Small intestine (tissue), 16 donors: ENCODE measurements at places on chromosomes 16 and 17.

DNA sequence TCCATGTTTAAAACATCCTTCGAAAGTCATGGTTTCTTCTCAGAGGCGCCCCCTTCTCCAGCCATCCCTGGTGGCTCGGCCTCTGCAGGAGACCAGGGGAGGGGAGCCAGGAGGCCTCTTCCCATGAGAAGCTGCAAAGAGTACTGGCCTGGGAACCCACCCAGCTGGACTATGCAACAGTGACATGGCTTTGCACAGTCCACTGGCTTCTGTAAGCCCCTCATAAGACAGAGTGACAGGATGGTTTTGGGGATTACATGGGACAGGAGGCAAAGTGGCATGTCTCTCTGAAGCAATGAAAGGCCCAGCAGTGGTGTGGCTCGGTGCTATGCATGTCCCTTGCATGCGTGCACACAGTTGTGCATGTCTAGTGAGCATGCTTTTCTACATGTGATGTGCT lies 99.5 kb downstream of the C16orf78 start:
- no peak for DNase-seq

GRCh38 chr17:82350182-82351030 lies 8.6 kb upstream of the TEX19 start:
- no peak for DNase-seq

DNA sequence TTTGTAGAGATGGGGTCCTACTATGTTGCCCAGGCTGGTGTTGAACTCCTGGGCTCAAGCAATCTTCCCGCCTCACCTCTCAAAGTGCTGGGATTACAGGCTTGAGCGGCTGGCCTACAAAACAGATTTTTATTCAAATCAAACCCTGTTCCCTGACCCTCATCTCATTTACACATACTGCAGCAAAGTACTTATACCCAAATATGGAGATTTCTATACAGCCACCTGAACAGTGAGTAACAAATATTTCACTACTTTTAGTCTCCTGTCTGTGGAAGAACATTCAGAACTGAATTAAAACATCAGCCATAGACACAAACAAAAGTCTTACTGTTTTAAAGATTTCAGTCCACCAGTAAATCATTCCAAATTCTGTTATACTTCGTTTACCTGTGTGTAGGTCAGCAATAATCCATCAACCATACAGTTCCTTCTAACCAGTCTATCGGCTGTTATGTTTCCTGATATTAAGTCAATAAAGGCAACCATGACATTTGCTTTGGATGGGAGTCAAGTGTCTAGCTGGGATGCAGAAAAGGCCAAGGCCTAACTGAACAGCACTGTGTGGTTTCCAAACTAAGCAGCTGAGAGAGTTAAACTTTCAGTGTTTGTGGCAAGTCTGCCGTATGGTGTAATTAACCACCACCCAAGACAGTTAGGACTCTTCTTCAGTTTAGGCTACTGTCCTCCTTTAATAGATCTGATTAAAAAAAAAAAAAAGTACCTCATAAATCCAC lies 22.3 kb downstream of the ERN1 start:
- no peak for DNase-seq

- no peak for DNase-seq
Measured at GRCh38 chr16:14070555-14070876, 603 bp upstream of the MRTFB start.

GRCh38 chr17:55969562-55970324 lies 183.5 kb upstream of the ANKFN1 start:
- DNase-seq = no peak

DNA sequence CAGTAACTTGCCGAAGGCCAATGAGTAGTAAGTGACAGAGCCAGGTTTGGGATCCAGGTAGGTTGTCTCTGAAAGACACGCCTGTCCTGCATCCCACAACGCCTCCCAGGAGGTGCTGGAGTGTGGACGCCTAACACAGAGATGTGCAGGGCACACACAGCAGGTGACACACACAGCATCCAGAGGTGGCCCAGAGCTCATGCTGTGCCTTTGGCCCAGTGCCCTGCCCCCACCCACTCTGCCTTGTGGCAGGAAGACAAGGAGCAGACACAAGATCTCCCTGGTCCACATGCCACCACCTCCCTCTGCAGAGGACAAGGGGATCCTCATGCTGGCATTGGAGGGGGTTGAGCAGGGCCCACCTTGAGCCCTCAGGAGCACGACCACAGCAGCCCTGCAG lies 14.7 kb upstream of the STH start:
- DNase-seq = no peak

DNA sequence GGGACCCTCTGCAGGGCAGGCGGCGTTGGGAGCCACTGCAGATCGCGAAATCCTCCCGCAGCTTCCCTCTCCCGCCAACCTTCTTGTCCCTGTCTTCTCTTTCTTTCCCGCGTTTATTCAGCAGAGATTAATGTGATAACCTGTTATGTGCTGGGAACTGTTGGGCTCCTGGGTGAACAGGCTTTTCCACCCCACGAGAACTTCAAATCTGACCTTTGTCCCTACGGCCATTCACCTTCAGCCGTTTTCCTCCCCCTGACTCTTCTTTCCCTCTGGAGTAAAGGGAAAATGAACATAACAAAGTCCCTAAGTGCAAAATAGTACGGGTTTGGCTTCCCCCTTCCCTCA lies 15.2 kb upstream of the KPNA2 start:
- DNase-seq = peak; percentile 74

DNA sequence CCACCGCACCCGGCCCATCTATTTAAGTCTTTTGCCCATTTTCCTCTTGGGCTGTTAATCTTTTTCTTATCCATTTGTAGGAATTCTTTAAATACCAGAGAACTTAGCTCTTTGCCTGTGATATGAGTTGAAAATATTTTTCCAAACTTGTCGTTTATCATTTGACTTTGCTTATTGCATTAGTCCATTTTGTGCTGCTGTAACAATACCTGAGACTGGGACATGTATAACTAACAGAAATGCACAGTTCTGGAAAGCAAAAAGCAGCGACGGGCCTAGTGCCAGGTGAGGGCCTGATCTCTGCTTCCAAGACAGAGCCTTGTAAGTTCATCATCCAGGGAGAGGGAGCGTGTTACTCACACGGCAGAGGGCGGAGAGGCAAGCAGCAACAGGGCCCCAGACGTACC lies 25.6 kb upstream of the BHLHA9 start:
- no peak for DNase-seq

DNA sequence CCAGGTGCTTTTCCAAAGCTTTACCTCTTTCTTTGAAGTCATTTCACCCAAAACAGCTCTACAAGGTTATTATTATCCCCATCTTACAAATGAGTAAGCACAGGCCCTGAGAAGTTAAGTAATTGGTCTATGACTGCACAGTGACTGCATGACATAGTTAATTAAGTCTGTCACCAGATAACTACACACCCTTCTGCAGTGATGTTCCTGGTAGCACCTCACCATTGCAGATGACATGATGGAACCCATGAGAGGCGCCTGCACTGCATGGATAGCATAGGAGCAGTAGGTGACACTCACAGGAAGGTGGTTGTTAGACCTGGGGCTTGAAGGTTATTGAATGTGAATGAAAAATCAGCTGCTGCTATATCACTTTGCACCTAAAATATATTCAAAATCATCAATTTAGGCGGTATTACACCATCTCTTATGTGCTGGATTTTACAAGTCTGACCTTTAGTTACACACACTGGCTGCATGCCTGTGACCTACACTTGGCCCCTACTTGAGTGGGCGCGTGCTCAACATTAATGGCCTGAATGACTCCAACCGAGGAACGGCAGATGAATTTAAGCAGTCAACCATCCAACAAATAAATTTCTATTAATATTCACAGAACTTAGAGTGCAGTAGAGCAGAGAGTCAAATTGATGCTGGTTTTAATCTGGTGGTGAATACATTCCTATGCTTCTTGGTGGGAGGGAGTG lies 239.6 kb downstream of the CDH11 start:
- DNase-seq = no peak

DNA sequence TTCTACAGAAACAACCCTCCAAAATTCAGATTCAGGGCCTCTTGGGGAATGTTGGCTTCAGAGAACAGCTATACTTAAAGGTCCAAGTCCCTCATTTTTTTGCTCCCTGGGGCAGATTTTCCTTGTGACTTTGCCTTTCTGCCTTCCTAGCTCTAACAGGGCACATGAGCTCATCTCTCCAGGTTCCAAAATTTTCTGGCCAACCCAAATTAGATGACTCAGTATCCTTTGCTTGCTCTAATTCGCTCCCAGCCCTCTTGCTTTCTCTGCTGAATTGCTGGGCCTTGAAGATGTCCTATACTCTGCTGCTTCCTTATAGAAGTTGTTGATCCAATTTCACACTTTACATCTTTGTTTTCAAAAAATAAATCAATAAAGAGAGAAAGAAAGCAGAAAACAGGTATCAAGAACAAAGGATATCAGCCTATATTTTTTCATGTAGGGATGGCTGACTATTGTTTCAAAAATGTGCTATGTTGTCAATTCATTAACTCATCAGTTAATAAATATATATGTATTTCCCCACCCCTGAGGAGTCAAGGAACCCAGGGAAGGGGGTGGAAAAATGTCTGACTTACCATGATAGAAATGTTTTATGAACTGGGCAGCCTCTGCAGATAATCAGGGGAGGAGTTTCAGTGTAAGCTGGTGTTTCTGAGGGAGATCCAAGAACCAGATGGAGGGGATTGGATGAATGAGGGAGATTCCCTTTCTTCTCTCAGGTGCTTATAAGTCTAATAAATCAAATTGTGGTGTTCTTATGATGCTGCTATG lies 1.0 kb upstream of the KRTAP4-2 start:
- DNase-seq = no peak

DNA sequence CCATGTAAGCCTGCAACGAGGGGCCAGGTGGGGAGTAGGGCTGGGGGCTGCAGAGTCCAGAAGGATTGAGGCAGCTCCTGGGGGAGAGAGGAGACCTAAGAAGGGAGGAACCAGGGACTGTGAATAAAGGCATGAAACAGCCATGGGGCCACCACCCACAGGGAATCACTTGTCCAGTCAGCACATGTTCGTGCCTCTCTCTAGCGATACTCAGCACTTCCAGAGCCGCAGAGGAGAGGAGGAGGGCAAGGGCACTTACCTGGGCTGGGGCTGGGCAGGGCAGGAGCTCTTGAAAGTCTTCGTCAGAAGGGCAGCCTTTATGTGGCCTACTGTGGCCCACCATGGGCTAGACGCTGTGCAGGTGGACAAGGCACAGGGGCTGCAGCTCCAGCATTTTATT lies 24.2 kb downstream of the CACNA1G start:
- no peak for DNase-seq

DNA sequence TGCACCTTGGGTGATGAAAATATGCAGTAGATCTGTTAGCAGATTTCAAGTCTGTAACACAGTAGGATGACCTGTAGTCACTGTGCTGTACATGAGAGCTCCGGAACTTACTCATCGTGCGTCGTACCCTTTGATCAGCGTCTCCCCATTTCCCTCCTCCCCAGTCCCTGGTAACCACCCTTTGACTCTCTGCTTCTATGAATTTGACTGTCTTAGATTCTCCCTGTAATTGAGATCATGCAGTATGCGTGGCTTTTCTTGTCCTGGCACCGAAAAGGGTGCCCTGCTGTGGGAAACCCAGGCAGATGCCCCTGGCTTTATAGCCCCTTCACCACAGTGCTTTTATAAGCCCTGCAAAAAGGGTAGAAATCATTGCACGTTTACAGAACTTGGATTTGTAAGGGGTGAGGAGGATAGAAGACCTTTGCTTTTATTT lies 20.5 kb downstream of the CLEC16A start:
- DNase-seq = no peak

- DNase-seq = peak; percentile 7
Measured at GRCh38 chr16:62041401-62041800, 5.2 kb upstream of the CDH8 start.

DNA sequence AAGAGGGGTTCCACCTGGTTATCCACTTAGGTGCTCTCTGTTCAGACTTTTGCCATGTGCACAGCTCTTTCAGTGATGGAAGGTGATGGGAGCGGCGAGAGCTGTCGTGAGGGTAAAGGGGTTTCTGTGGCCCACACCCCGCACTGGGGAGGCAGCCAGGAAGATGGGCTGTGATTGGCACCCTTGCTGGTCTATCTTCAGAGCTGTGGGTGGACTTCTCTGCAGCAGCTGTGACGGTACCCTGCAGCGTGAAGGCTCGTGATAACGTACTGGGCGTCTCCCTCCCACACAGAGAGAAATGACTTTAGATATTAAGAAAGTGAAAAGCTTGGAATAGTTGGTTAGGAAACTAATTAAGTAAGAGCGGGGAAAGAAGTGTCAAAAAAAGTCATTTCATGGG lies 45.8 kb downstream of the MPRIP start:
- DNase-seq = no peak

- no peak for DNase-seq
Measured at GRCh38 chr17:3039736-3040135, 23.7 kb downstream of the OR1D5 start.

DNA sequence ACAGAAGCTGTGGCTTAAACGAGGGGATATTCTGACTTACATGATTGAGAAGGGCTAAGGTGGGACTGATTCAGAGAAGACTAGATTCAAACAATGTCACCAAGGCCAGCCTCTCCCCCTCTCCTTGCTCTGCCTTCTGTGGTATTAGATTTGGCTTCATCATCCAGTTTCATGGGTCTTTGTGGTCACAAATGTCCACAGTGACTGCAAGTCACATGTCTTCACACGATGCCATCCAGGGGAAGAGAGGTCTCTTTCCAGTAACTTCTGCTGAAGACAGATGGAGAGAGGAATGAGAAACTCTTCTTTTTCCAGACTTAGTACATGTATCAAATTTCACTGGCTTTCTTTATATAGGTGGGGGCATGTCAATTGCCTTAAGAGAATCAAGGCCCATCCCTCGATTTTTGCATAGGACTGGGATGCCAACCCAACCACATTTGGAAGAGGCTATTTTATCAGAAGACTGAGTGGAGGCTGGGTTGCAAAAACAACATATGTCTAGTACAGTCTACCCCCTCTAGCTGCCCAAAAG lies 57.3 kb upstream of the HNF1B start:
- no peak for DNase-seq

GRCh38 chr16:89828199-89828869 lies at the start of gene SPIRE2:
SPIRE2 (plus strand) TSS chr16:89828475; CDS start chr16:89828551, 76 bp downstream.
- DNase-seq = peak; percentile 72

DNA sequence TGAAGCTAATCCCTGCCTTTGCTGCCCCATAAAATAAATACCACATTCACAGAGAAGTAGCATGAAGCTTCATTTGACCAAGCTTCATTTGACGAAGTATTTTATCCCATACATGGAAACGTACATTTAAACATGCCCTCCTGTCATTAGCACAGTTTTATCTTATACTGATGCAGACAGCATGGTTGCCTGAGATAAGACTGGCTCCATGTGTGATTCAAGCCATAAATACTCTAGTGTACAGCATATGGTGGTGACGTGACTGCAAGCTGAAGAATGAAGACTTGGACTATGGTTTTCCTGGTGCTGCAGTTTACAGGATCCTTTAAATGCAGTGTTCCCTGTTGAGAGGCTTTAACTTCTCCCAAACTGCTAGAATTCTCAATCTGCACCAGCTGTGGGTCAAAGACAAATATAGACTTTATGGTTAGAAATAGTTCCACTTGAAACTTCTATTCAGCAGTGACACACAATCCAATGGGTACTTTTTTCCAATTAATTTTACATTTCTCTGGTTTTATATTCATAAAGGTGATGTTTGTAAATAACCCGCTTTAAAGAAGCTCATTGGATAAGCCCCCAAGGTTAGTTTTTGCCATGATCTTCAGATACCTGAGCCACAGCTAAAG lies 64.9 kb downstream of the CYB561 start:
- peak; percentile 46 for DNase-seq
